Muscle of back (tissue), 13 donors: ENCODE measurements at places on chromosomes 11 and 22.
A peak's percentile ranks its signal among the peaks of the same experiment; 100 is the strongest.

- DNase-seq: peak; percentile 45
Observed at GRCh38 chr11:12269104-12269441, 108.3 kb upstream of the PARVA start.

DNA sequence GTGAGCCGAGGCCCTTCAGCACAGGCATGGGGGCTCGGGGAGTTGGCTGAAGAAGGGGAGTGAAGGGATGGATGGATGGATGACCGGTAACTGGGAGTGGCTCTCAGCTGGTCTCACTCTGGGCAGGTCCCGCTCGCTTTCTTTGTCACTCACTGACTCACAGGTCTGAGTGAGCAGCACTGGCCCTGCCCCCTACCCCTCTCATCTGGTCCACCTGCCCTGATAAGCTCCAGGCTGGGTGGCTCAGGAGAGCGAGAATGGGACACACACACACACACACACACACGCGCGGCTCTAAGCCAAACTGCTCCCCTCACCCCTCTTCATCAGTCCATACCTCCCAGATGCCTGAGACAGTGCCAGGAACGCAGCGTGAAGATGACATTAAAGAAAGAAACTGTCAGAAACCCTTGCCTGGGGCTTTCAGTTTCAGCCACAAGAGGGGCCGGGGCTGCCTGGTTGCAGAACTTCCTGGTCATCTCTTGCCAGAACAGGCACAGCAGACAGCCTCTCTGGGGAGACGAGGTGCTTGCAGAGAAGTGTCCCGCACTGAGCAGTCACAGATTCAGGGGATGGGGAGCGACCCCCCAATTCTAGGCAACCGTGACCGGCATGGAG is 16.5 kb upstream of the SHISAL1 start:
- no peak for DNase-seq

DNA sequence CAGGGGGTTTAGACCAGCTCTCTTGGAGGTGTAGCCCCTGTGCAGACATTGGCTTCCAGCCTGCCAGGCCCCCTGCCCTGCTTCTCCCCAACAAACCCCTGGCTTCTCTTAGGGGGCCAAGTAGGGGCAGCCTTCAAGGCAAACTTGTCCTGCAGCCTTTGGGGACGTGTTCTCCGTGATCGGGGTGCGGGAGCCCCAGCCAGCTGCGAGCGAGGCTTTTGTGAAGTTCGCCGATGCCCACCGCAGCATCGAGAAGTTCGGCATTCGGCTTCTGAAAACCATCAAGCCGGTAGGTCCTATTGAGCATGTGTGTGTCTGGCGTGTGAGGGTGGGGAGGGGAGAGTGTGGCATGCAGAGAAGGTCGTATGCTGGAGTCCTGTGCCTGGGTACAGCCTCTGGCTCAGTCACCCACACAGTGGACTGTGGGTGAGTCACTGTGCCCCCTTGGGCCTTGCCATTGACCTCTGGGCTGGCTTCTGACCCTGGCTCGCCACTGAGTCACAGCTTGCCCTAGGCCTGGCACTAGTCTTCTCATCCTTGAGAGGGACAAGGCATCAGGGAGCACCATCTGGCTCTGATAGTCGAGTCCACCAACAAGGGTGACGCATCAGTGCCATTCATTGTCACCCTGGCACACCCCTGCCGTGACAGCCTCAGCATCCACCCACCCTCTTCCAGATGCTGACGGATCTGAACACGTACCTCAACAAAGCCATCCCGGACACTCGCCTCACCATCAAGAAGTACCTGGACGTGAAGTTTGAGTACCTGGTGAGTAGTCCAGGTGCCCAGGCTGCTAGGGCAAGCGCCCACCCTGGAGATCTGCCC is 11.4 kb downstream of the SLC16A8 start:
- DNase-seq: no peak

DNA sequence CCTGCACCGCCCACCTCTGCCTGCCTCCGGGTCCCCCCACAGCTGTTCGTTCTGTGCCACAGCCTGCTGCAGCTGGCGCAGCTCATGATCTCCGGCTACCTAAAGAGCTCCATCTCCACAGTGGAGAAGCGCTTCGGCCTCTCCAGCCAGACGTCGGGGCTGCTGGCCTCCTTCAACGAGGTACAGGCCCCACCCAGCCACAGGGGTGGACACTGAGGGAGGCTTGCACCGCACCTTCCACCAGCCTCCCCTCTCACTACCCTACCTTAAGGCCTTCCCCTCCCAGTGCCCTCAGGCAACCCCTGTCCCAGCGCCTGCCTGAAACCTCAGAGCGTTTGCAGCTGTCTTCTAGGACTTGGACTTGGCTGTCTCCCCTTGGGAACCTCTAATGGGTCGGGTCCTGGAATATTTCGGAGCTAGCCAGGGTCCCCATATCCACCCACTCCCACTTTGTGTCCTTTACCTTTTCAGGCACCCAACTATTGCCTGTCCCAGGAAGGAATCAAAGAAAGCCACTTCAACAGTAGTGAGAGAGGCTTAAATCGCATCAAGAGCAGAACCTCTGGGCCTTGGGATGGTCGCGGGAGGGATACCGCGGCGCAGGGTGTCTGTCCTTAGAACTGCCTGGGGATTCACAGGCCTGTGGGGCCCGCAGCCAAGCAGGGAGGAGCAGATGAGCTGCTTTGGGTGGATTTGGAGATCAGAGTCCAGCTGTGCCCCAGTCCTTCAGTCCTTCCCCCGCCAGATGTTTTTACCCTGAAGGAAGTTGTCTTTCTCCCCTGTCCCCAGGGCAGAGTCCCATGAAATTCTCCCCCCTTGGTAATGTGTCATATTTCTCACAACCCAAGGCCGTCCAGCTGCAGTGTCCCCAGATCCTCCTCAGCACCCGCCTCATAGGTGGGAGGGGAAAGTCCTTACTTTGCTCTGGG is 13.3 kb downstream of the SLCO2B1 start:
- no peak for DNase-seq

GRCh38 chr11:2903672-2904011 is 18.1 kb upstream of the CDKN1C start:
- no peak for DNase-seq

DNA sequence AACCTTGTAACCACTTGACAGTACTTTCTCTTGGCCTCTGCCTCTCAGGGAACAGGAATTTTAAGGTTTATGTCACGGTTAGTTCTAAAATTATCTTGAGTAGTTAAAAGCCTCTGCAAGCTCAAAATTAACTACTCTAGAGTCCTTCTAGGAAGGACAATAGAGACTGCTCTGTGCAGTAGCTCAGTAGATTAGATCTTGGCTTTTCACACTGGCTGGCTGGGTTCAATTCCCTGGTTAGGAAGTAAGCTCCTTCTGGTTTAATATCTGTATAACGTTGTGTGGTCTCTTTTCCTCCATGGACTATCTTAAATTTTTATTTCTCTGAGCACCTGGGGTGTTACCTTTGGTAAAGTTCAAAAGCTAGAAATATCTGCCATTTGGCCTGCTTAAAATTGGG is 109.2 kb downstream of the AASDHPPT start:
- DNase-seq: no peak

DNA sequence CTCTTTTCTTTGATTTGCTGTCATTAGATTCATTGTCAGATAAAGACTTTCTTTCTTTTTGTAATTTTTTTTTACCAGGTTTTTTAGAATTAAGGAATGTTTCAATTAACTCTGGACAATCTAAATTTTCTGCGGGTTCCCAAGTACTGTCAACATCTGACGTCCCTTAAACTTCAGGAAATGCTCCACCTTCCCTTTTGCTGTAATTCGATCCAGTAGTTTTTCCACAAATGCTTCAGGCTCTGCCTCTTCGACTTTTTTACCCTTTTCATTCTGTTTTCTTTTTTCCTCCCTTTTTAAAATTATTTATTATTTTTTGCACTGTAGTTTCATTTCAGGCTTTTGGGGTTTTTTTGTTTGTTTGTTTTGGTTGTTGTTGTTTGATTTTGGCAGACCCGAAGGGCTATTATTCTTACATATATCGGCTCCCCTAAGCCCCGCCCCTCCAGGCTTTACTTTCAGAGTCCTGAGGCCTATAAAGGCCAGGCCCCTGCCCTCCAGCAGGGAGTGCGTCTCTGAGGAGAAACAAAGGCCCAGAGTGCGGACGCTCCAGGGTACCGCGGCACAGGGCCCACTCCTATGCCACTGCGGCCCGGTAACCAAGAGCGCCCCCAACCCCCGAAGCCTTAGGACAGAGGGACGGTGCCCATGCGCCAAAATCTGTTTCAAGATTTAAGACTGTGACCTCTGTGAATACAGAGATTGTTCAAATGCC is 116.4 kb downstream of the TYR start:
- DNase-seq: peak; percentile 11

- DNase-seq: no peak
Observed at GRCh38 chr11:61061081-61061826, 41.0 kb upstream of the CD5 start.

- DNase-seq: no peak
Observed at GRCh38 chr11:36288442-36289225, 590 bp downstream of the COMMD9 start.

GRCh38 chr11:107842412-107843100 is 16.0 kb downstream of the SLC35F2 start:
- DNase-seq: no peak

- no peak for DNase-seq
Observed at GRCh38 chr11:2217211-2218030, 45.8 kb upstream of the TH start.
